Left renal pelvis (tissue), 4 donors: ENCODE measurements at places on chromosomes 1 and 21.

GRCh38 chr21:41622831-41623548 lies 115.0 kb upstream of the TMPRSS2 start:
- DNase-seq: no peak

DNA sequence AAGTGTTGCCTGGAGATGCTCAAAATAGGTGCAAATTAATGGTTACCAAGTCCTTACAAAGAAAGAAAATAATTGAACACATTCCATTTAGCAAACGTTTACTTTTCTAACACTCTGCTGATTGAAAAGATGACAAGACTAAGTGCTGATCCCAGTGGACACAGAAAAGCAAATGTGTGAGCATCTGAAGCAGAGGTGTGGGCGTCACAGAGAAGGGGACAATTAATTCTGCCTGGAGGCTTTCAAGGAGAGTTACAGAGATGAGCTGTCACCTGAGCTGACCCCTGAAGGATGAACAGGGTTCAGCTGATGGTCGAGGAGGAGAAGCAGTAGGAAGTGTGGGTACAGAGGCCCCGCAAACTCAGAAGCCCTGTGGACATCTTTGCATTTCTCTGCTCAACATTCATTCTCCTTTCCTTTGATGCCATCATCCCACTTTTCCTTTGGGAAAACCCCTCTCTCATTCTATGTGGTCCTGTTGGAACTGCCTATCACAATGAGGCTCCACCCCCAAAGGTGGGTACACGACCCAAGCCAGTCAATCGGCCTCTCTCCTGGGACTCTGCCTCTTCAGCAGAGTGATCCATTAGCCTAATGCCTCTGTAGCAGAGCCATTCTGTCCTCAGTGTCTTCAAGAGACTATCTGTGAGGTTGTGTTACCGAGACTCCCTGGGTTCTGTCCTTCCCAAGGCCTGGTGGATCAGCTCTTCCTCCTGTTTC lies 17.2 kb upstream of the PLA2G2E start:
- no peak for DNase-seq

DNA sequence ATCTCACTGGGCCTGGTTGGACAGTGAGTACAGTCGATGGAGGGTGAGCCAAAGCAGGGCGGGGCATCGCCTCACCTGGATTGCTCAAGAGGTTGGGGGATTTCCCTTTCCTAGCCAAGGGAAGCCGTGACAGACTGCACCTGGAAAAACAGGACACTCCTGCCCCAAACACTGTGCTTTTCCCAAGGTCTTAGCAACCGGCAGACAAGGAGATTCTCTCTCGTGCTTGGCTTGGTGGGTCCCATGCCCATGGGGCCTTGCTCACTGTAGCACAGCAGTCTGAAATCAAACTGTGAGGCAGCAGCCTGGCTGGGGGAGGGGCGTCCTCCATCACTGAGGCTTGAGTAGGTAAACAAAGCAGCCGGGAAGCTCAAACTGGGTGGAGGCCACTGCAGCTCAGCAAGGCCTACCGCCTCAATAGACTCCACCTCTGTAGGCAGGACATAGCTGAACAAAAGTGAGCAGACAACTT lies 11.3 kb downstream of the C1orf105 start:
- no peak for DNase-seq

- no peak for DNase-seq
Measured at GRCh38 chr1:43447891-43448708, 5.6 kb downstream of the HYI start.

- no peak for DNase-seq
Measured at GRCh38 chr1:41860771-41861170, 58.0 kb downstream of the HIVEP3 start.

DNA sequence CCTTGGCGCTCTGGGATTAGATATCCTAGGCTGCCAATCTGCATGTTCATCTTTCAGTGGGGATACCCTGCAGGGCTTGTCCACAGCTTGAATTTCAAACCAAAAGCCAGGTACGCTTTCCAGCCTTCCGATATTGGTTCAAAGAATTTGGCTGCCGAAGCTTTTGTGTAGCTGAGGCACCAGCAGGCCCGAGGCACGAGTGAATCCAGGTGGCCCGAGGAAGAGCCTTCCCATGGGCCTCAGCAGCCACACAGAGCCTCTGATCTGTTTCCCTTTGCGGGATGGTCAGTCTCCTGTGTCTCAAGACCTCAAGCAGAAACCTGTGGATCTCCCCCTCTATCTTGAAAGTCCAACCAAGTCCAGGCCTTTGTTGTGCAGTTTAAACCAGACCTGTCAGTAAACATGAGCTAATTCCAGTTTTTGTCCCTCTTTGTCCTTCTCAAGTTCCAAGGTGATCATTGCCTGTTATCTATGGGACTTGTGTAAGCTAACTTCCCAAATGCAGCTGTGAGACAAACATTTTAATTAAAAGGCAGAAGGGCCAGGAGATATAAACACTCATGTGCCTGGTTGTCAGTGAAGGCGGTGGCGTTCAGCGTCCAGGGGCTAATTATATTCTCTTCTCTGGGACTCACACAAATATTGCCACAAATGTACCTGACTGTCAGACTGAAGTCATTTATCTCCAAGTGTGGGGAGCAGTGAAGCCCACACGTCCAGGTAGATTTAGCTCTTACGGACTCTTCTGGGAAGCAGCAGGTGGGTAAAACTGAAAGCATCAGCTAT lies 30.6 kb downstream of the VANGL1 start:
- no peak for DNase-seq

- DNase-seq: no peak
Measured at GRCh38 chr1:93087532-93087931, 8.4 kb downstream of the MTF2 start.

DNA sequence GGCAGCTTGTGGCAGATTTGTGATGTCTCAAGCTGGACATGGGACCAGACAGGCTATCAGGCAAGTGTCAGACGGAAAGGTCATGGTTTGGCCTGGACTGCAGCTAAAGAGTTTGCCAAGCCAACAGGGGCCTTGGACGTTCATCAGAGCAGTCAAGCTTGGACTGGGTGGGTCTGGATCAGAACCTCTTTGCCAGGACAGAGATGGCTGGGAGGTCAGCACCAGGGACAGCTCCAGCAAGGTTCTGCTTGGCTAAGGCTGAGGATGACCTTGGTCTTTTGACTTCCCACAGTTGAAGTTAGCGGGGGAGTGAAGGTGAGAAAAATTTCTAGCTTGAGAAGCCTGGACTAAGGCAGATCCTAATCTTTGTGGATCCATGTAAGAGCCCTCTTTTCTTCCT lies 68.1 kb downstream of the GRIK3 start:
- DNase-seq: no peak

GRCh38 chr1:25780318-25781129 lies 19.5 kb upstream of the SELENON start:
- no peak for DNase-seq

DNA sequence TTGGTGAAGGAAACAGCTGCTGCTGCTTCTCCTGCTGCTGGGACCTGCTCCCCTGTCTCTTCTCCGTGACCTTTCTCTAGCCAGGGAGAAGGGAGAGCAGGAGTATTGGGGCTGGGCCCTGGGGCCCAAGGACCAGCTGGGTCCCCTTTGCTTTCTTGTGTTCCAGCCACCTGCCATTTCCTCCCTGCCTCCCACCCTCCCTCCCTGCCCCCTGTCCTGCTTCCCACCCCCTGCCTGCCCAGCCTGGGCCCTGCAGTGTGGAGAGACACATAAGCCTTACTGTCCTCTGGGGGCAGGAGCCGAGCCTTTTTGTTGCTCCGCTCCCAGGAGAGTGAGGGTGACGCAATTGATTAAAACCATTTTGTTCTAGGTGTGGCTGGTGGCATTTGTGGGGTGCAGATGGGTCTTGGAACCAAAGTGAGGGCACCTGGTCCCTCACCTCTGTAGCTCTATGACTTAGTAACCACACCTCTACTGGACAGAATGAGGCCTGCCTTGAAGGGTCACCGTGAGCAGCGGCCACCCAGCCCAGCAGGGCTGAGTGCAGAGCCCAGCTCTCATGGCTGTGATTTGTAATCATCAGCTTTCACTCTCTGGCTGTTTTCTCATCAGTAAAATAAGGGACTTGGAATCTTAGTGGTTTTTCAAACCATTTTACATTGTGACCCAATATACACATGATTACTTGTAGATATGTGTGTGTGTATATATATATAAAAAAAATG lies 13.9 kb upstream of the TMEM222 start:
- DNase-seq: no peak

DNA sequence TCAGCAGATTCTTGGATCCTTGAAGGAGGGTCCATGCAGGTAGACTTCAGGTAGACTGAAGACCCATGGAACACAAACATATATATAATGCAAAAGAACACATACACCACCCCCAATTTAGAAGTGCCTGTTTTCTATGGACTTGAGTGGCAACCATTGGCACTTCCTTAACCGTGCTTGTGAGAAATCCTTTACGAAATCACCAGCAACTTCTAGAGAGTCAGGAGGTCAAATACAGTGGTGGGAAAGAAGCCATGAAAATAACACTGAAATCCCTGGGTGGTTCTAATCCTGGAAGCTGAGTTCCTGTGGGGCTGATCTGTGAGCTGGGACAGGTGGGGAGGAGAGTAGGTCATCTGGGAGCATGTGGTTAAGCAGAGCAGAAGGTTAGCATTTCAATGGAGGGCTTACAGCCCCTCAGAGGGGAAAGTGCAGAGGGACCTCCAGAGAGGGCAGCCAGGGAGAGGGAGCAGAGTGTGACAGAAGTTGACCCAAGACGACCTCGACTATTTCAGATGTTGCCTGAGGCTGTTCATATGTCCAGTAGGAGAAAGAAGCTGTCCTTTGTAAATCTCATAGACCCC lies 13.0 kb upstream of the IL10 start:
- DNase-seq: no peak

DNA sequence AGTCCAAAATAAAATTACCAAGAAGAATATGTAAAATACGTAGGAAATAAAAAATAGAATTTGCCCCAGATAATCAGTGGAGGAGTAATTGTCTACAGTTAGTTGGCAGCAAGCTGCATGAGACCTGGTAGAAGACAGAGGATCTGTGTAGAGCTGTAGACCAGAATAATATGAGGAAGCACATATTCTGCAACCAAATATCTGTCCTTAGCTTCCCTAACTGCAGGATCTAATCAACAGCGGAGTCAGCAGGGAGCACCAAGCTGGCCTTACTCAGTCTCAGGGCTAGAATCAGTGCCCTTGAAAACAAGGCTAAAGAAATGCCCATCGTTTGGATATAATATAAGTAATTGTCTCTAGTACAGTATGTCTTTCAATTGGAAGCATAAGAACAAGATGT lies 6.1 kb upstream of the GCSAML start:
- no peak for DNase-seq

GRCh38 chr1:166855558-166855957 lies 16.3 kb downstream of the POGK start:
- no peak for DNase-seq

DNA sequence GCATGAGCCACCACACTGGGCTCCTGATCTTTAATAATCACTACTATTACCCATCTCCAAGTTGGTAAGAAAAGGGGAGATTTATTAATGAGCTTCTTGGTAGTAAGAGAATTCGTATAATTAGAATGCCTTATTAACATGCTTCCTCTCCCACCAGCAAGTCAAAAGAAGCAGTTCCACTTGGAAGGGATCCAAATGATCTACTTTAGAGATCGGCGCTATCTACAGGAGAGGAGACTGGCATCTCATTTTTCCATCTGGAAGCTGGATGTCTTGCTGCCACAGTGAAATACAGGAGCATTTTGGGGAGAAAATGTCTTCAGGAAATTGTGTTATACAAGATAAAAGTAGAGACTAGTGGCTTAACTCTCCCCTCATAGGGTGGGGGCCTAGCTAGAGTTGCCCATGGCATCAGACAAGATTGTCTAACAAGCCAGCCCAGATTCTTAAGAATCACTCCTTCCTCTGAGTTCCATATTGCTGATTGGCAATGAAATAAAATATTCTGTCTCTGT lies 33.6 kb upstream of the CAMSAP2 start:
- DNase-seq: no peak

DNA sequence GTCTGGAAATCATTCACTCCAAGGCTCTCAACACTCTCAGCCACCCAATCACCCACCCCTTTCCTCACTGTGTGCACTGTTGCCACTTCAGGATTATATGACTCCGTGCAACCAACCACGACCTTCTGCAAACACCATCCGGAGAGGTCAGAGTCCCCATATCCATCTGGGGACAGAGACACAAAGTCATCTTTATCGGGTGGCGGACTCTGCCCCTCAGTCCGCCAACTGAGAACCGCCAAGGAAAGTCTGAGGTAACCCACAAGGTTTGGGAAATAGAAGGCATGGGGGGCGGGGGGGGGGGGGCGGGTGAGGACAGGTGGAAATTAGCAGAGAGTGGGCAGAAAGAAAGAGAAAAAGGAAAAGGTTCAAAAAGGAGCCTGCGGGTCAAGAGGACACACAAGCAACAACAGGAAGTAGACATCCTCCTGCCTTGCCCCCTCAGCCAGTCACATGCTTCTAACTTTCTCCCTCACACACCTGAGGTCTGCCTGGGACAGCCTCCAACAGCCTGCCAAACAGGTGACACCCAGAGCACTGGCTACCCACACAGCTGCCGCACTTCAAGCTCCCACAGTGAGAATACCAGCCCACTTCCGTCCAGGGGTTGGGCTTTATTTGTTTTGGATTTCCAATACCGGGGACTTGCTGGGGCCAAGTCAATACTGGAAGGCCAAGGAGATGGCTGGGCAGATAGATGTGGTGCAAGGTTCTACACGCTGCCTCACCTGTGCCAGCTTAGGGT lies 58.1 kb downstream of the SSBP3 start:
- no peak for DNase-seq

DNA sequence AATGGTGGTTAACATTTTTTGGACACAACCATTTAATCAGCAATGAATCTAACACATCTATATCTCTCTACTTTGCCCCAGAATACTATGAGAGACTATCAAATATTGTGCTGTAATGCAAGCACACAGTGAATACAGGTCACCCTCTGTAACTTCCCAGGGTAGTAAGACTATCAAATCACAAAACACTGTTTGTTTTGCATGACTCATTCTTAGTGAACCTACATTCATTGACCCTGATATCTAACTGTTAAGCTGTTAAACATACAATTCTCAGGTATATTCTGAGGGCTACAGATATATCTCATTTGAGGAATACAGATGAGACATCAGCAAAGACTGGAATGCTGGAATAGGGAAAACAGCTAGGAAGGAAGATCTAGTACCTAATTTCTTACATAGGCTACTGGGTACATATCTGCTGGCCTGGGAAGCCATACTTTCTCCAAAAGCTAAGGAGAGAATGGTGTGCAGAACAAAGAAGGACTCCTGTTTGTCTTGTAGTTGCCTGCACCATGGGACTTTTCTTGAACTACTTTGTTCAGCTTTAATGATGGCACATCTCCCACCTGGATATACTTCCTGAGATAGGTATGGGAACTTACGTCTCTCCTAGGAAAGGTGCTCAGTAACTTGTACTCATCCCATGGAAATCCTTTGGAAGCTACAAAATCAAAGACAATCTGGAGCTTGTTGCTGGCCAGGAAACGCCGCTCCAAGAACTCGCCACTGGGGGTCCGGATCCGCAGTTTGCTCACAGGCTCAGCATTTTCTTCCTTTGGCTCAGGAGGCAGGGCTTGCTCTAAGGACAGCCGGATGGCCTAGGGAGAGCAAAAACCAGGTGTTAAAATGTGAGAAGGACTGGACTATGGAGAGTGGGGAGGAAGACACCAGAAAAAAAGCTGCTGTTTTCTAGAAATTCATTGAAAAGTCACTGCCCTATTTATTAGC lies 51.9 kb upstream of the DMRTA2 start:
- DNase-seq: no peak
